ENCODE measurements at places on chromosomes 7 and 10.

DNA sequence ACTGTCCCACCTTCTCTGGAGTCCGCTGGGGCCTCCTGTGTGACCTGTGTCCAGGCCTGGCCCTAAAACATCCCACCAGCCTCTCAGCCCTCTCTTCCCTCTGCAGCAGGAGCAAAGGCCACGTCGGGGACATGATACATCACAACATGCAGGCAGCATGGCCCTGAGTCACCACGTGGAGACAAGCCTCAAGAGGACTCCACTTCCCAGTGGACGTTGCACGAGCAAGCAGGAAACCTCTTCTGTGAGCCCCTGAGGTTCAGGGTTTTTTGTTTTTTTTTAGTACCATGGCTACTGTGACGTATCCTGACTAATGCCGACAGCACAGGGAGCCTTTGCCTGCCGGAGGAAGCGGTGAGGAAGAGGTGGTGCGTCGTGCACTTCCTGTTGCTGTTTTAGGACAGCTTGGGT, 165.9 kb downstream of the DNAJB6 start:
- DNase-seq = no peak

GRCh38 chr7:69193061-69193460, 405.2 kb upstream of the AUTS2 start:
- no peak for DNase-seq

DNA sequence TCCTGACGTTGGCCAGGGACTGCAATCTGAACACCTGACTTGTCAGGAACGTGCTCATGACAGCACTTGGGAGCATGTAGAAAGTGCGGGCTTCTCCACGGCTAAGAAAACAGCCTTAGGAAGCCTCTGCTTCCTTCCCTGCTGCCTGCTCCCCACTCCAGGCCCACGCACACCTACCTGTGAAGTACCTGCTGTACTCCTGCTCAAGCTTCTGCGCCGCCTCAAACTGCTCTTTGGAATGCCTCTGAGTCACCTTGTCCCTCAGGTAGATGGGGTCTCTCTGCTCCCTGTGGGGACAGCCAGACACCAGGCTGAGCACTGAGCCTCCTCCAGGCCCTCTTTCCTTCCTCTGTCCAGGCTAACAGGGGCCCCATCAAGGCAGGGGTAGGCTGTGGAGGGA, 132.7 kb downstream of the DLG5 start:
- DNase-seq = no peak

- no peak for DNase-seq
Observed at GRCh38 chr10:3336673-3337293, 164.2 kb upstream of the PITRM1 start.

- DNase-seq = no peak
Observed at GRCh38 chr10:19385846-19386450, 337.3 kb downstream of the MALRD1 start.

DNA sequence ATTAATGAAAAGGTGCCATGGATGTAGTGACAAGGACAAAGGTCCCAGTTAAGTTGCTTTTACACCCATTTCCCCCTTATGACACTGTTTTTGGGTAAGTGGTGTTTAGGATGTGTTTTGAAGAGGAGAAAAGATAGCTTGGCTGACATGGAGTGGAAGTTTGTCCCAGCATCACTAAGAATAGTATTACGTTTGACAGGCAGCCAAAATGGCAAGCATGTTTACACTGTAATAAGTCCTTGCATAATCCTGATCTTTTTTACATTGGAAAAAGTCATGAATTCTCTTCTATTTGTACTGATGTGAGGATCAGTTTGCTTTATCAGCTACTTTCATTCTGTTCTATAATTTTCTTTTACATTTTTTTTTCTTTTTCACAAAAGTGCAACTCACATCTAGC, 137.8 kb downstream of the CHRM2 start:
- no peak for DNase-seq

DNA sequence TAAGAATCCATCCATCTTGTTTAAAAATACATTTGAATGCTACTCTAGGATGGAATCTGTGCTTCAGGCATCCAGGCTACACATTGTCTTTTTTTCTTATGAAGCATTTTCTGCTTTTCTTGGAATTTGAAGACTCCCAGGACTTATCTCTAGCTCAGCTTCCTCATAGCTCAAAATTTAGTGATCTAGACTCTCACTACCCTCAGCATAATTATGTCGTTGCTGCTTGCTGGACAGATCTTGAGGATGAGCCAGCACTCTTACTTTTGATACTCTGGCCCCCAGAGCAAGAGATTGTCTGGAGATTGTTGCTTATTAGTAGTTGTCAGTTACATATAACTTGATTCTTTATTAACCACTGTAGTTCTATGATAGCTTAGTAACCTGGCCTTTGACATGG, 83.3 kb upstream of the FGL2 start:
- DNase-seq = no peak

GRCh38 chr7:19749658-19750057, 23.8 kb downstream of the TMEM196 start:
- no peak for DNase-seq

Data from HEK293T (cell line).